ENCODE measurements at places on chromosomes 16 and 17.

DNA sequence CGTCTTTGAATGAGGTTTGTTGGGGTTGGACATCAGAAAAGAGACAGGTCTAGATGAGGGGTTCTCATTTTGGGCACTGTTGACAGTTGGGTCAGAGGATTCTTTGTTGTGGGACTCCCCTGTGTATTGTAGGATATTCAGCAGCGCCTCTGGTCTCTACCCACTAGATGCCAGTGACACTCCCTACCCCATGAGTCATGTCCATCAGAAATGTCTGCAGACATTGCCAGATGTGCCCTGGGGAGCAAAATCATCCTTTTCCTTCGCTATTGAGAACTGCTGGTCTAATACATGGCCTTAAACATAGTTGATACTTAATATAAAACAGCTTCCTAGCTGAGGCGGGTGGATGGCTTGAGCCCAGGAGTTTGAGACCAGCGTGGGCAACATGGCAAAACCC lies 3.1 kb downstream of the ABAT start:
- peak; percentile 2 for DNase-seq

DNA sequence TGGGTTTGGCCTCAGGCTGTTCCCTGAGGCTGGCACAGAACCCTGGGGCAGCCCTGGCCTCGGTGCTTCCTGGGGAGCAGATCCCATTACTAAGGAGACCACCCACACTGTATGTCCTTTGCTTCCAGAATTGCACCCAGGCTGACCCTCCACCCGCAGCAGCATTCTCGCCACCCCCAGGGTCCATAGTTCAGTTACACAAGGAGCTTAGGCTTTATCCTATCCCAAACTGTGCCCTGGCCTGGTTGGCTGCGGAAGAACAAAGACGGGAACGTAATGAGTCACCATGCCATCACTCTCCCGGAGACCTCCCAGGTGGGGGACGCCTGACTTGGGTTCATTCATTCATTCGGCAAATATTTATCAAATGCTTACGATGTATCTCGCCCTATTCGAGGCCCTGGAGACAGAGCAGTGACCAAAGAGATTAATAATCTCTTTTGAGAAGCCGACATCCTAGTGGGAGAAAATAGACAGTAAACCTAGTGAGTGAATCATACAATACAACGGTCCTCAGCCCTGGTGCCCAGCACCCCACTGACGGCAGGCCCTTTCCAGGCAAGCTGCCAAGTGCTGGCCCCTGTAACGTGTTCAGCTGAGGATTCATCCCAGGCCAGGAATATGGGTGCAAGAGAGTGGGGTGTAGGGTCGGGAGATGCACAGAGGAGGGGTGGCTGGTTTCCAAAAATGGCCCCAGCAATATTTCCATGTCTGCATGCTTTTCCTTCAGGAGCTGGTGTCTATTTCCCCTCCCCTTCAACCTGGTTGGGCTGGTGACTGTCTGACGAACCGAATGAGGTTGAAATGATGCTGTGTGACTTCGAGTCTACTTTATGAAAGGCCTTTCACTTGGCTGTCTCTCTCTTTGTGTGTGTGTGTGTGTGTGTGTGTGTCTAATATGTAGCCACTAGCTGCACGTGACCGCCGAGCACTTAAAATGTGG lies 134.2 kb downstream of the MGAT5B start:
- DNase-seq: no peak

DNA sequence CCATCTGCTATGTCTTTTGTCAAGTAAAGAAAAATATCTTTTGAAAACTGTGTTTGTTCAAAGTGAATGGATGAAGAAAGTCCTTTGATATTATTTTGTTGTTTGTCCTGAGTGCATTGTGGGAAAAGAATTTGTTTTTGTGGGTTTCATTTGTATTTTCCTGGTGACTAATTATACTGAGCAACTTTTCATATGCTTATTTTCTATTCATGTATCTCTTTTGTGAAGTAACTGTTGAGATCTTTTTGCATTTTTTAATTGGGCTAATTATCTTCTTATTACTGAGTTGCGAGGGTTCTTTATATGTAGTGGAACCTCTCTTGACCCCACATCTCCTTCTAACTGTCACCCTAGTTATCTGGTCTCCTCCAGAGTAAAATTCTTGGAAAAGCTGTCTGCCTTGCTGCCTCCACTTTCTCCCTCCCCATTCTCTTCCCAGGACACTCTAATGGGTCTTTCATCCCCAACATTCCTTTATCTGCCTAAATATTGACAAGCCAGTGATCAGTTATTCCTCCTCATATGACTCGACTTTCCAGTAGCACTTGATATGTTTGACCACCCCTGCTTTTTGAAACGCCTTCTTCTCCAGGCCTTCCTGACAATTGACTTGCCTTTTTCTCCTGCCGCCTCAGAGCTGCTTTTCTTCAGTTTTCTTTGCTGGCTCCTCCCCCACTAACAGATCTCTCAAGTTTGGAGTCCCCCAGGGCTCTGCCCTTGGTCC lies 117.6 kb upstream of the HAS3 start:
- DNase-seq: no peak

DNA sequence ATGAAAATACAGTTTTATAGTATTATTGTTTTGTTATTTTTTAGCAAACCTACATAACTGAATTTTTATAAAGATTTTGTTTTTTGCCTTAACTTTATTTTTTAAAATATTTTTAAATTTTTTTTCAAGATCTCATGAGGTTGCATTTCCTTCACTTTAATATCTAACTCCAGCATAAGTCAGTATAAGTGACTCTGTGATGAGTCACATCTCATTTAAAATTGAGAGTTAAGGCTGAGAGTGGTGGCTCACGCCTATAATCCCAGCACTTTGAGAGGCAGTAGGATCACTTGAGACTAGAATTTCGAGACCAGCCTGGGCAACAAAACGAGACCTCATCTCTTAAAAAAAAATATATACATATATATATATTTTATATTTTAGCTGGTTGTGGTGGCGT lies 44.0 kb downstream of the NLK start:
- no peak for DNase-seq

- DNase-seq: peak; percentile 90
Observed at GRCh38 chr17:7242717-7243452, 636 bp upstream of the GABARAP start.

DNA sequence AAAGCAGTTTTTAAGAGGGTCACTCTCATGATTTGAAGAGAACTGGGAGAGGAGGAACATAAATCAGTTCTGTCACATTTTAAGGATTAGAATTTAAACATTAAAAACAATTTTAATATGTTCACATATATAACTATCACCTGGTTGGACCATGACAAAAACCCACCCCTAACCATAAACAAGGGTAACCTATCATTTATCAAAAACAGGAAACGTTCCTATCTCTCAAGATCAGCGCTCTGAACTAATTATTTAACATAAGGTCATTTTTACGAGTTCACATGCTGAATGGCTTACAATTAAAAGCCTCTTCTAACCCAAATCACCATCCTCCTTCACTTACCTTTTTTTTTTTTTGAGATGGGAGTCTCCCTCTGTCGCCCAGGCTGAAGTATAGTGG lies 45.0 kb downstream of the KANSL1 start:
- no peak for DNase-seq

GRCh38 chr17:40323391-40324381 lies 14.7 kb downstream of the RARA start:
- no peak for DNase-seq

- DNase-seq: no peak
Observed at GRCh38 chr16:68790944-68791343, 52.4 kb upstream of the TANGO6 start.

DNA sequence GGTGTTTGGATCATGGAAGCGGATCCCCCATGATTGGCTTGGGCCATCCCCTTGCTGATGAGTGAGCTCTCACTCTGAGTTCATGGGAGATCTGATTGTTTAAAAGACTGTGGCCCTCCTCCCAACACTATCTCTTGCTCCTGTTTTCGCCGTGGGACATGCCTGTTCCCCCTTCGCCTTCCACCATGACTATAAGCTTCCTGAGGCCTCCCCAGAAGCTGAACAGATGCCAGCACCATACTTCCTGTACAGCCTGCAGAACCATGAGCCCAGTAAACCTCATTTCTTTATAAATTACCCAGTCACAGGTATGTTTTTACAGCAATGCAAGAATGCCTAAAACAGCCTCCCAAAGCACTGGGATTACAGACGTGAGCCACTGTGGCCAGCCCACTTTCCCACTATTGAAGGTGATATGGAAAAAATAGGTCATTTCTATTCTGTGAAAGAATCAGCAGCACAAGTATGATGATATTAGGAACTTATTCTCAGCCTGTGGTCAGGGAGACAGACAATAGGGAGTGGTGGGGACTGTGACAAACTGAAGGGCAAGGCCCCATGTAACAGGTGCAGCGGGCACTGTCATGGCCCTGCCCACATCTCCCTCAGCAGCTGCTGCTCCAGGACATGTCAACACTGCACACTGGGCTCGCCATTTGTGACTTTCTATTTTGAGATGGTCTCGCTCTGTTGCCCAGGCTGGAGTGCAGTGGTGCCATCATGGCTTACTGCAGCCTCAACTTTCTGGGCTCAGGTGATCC lies 33.7 kb upstream of the LITAF start:
- no peak for DNase-seq

DNA sequence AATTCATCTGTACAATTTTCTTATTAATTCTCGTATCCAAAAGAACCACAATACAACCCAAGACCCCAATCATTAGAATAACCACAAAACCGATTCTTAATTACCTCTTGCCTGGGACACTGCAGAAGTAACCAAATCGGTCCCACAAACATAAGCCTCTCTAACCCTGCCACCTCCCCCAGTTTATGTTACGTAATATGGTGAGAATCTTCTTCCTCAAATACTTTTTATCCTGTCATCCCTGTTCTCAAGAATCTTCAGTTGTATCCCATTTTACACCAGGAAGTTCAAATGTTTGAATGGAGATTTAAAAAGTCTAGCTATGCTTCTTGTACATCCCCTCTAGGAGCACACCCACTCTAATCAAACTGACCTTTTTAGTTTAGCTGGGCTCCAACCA lies 269.3 kb upstream of the TBX2 start:
- no peak for DNase-seq

GRCh38 chr17:79626156-79626890 lies 15.5 kb upstream of the RBFOX3 start:
- DNase-seq: no peak

- DNase-seq: no peak
Observed at GRCh38 chr16:6541267-6541666, 791.4 kb upstream of the RBFOX1 start.

- DNase-seq: peak; percentile 25
Observed at GRCh38 chr17:18218756-18219415, 6.5 kb upstream of the LLGL1 start.

DNA sequence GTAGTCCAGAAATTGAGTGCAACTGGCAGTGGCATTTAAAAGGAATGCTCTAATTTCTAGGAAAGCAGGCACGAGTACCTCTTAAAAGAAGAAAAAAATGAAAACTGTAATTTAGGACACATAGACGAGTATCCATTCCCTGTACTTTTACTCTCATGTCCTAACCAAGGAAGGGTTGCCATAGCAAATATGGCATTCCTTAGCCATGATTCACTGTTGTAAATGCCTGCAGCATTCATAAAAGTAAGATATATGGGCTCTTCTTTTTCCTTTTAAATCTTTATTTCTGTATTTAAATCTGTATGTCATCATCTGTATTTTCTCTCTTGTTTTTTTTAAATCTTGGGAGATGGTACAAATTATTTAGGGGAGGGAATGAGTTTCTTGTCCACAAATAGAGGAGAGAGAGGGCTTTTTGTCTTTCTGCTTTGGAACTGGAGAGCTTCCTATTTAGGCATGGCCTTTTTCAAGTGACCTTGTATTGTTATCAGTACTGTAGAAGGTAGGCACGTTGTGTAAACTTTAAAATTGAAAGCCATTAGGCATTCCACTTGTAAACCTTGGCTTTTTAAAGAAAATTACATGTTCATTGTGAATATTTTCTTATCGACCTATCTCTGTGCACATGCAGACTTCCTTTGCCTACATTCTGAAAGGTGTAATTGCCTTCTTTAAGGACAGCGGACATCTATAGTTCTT lies 50.0 kb downstream of the TENT4B start:
- DNase-seq: peak; percentile 95

GRCh38 chr16:29676989-29677785 lies 1.8 kb upstream of the QPRT start:
- no peak for DNase-seq

GRCh38 chr16:22977294-22977697 lies 163.3 kb downstream of the HS3ST2 start:
- DNase-seq: no peak

DNA sequence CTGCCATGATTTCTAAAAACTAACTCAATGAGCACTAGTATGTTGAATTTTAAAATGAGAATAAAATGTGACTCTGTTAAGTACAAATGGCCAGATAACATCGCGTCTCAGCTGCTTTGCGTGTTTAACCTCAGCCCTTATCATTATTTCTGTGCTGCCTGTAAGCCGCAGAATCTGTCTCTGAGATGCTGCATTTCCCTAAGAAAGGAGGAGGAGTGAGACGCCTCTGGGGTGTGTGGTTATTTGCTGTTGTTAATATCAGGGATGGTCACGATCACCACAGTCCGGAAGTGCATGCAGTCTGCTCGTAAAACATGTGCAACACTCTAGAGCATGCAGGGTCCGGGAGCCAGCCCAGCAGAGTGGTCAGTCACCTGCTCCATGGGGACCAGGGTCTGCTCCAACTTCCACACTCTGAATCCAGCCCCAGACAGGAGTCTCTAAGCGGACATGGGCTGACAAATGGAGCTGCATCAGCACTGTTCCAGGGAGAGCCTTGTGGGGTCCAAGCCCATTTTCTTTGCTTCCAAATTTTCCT lies 342.5 kb downstream of the MAF start:
- no peak for DNase-seq

GRCh38 chr17:65630502-65630901 lies 69.1 kb upstream of the AXIN2 start:
- no peak for DNase-seq

DNA sequence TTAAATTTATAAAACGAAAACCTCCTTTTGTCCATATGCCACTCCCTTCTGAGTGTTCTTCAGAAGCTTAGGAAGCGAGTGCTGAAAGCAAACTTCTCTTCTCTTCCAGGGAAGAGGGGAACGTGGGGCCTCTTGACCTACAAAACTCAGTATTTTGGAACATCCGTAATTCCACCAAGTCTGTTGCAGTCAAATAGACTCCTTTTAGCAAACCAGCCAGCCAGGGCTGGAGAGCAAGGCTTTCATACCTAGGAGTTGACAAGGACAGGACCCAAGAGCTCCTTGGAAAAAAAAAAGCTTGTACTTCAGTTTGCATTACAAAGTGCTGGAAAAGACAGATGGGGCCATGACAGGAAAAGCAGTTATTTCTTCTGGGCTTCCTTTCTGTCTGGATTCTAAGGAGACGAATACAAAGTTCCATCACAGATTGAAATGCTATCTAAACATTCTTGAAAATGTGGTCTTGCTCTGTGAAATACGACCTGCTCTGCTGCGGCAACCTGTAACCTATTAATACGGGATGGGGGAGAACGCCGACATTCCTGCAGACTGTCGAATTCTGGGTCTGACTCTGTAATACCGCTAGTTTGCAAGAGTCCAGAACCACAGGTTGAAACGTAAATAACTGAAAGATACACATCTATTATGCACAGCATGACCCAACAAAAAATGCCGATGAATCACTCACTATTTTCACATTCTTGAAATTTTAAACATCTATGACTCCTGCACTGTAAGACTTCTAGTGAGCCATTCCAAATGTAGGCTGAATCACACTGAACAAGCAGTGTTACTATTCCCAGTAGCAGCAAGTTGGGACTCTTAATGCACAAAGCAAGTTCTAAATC lies 20.6 kb downstream of the VPS53 start:
- DNase-seq: peak; percentile 93

Measured in GM04504 (cell line).